ENCODE measurements at places on chromosomes 2 and 18.

GRCh38 chr2:23656597-23656973 is 270.3 kb downstream of the ATAD2B start:
- no peak for DNase-seq

DNA sequence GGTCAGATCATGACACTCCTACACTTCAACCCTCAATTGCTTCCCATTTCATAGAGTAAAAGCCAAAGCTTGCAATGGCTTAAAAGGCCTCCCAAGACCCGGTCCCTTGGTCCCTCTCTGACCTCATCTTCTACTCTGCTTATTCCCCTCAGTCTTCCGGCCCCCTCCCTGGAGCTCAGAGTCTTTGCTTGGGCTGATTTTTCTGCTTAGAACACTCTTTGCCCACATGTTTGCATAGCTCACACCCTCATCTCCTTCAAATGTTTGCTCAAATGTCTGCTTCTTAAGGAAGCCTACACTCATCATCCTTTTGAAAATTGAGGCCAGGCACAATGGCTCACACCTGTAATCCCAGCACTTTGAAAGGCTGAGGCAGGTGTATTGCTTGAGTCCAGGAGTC is 65.6 kb upstream of the CAPN13 start:
- no peak for DNase-seq

- no peak for DNase-seq
Observed at GRCh38 chr18:36412778-36413177, 115.3 kb downstream of the FHOD3 start.

- DNase-seq = no peak
Observed at GRCh38 chr2:112980537-112980936, 2.7 kb downstream of the IL36G start.

- DNase-seq = no peak
Observed at GRCh38 chr2:228446734-228447133, 265.2 kb upstream of the SPHKAP start.

- DNase-seq = no peak
Observed at GRCh38 chr2:46389417-46389916, 89.9 kb upstream of the TMEM247 start.

- no peak for DNase-seq
Observed at GRCh38 chr18:70422391-70422965, 133.6 kb downstream of the SOCS6 start.

GRCh38 chr18:45274026-45274425 is 341.2 kb upstream of the SLC14A2 start:
- no peak for DNase-seq

GRCh38 chr2:22822835-22823234 is 562.1 kb upstream of the KLHL29 start:
- no peak for DNase-seq

GRCh38 chr2:71827524-71827901 is 320.1 kb downstream of the CYP26B1 start:
- DNase-seq = no peak

- no peak for DNase-seq
Observed at GRCh38 chr2:9693646-9694045, 62.8 kb upstream of the YWHAQ start.

Measured in stimulated activated CD8-positive, alpha-beta memory T cell treated with anti-CD3 and anti-CD28 coated beads, Interleukin-2, amount 100 ng/mL, for 48 hours (primary cell).